ENCODE measurements at places on chromosomes 2 and 18.

- DNase-seq, result no peak
Measured at GRCh38 chr2:216261042-216261537, 111.2 kb downstream of the MARCHF4 start.

DNA sequence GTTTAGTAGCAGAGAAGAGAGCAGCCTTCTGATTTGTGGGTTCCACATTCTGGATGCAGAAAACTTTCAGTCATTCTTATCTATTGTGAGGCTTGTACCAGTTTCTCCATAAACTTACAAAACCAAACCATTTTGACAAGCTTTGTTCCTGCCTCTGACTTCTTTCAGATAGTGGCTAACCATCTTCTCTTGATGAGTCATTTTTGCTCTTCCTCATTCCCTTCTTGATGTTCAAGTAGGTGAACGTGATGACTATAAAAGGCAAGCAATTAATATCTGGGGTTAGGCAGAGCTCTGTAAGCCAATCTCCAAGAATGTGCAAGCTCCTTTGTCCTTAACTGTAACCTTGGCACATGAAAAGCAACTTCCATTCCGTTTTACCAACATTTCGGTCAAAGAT is 2083.1 kb upstream of the PIK3C3 start:
- no peak for DNase-seq

DNA sequence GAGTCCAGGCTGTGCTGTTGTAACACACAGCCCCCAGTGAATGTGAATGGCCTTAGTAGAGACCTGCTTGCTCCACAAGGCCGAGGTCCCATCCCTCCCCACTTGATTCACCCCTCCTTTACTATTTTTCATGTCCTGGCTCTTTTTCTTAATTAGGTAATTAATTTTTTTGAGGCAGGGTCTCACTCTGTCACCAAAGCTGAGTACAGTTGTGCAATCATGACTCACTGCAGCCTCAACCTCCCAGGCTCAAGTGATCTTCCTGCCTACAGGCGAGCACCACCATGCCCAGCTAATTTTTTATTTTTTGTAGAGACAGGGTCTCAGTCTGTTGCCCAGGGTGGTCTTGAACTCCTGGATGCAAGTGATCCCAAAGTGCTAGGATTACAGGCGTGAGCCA is 19.3 kb downstream of the FBLN7 start:
- DNase-seq, result no peak

DNA sequence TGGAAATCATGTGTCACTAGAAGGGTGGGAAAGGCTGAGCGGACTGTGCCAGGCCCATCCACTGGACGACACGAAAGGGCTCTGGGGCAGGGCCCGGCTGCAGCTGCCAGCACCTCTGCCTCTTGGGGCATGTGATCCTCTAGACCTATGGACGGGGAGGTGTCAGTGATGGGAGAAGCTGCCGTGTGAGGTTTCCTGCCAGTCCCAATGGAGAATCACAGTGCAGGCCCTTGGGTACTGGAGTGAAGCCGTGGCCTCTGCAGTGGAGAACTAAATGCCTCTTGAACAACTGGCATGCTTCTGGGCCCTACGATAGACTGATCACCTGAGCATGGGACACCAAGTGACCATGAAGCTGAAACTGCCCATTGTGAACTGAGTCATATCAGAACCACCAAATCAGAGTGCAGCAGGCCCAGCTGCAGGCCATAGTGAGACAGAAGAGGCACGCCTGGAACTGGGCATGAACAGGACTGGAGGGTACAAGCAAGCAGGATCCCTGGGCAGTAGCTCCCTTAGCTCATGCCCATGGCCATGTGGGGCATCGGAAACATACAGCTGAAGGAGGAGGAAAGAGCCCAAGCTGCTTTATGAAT is 18.8 kb upstream of the RHOB start:
- no peak for DNase-seq

GRCh38 chr2:113720167-113720566 is 36.3 kb downstream of the SLC35F5 start:
- no peak for DNase-seq

DNA sequence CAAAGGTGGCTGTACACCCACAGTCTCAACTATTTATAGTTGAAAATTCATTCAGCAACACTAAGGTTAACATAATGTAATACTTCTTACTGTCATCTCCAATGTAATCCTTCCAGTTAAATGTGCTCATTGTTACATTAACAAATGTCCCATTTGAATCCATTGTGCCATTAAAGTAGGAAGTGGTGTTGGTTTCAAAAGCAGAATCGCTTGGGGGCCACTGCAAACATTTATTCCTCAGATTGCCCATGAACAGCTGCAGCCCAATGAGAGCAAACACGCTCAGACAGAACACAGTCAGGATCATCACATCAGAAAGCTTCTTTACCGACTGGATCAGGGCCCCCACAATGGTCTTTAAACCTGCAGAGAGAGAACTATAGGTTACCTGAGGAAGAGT is 41.4 kb downstream of the SCN3A start:
- DNase-seq, result no peak

DNA sequence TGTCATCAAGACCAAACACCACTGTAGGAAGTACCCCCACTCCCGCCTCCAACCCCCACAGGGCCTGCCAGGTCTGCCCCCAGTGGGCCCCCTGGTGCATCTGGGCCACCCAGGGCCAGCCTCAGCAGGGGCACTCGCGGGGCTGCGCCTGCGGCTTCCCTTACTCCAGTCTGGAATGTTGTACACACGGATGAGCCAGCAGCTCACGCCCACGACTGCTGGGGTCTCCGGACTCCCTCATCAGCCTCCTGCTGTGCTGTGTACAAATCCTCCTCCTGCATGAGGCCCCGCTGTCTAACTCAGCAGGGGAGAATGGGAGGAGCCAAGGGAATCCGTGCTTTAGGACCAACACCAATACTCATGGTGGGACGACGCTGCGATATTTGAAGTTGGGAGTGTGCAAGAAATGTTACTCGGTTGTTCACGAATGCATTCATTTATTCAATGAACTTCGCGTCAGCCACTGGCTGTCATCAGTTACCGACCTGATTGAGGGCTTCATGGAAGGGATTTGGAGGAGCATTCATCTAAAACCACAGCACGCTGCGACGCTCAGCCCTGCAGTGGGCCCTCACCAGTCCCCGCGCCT is 654 bp upstream of the ASB1 start:
- no peak for DNase-seq

- DNase-seq, result no peak
Measured at GRCh38 chr2:28224648-28225472, 167.8 kb upstream of the FOSL2 start.

- DNase-seq, result no peak
Measured at GRCh38 chr2:202335791-202336467, 40.2 kb upstream of the BMPR2 start.

- no peak for DNase-seq
Measured at GRCh38 chr2:50991602-50992001, 40.3 kb downstream of the NRXN1 start.

DNA sequence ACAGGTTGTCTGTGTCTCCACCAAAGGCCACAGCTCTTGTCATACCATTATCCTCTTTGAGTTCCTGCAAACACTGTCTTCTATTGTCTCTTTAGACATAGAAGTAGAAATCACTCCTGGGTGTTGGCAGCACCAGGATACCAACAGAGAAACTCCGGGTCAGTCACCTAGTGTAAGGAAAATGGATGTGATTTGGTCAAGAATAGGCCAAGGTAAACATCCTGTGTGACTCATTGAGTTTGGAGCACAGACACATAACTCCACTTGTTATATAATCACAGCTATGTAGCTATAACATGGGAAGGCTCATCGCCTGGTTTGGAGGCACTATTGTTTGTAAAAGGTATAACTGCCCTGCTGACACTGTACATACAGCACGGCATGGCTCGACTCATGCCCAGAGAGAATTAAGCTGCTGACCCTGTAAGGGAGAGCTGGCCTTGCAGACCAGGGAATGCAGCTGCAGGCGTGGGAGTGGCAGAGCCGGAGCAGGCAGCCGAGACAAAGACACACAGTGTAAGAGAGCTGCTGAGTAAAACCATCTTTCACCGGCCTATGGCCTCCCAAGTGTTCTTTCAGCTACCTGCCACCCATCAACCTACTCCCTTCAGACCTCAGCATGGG is 3.4 kb upstream of the TXNL1 start:
- DNase-seq, result no peak

- DNase-seq, result peak; percentile 98
Measured at GRCh38 chr18:158128-159036, at the start of gene USP14. TSS of gene USP14 (plus strand) at chr18:158557. CDS start at chr18:158699, 142 bp downstream.

DNA sequence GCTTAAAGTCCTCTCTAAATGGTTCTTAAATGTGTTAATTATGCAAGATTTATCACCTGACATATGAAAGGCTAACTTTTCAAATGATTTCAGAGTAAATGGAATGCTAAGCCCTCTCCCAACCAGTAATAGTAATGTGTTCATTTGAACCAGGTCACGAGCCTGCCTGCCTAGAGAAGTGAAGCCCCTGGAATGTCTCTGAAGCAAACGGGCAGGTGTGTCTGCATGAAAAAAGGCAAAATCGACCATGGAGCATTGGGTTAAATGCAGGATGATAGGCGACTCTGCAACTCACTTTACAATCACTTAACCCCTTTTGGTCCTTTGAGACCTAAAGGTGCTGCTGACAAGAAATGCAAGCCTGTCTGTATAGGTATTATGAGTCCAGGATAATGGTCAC is 798.4 kb upstream of the ACVR2A start:
- DNase-seq, result no peak

- no peak for DNase-seq
Measured at GRCh38 chr18:60502591-60502990, 130.0 kb upstream of the MC4R start.

DNA sequence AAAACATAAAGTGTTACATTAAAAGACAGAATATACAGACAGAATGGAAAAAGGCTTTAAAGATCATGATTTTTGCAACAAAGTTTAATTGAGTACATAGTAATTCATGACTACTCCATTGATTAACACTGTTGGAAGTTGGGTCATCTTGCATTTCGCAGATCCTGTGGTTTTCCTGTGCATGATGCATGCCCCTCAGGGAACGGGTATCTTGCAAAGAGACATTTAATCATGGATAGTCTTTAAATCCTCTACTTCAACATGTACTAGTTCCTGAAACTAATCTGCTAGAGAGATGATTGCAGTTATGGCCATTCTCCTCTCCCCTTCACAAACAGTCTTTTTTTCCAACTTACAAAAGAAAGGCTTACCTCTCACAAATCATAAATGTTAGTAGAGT is 155.6 kb upstream of the DSEL start:
- DNase-seq, result no peak

DNA sequence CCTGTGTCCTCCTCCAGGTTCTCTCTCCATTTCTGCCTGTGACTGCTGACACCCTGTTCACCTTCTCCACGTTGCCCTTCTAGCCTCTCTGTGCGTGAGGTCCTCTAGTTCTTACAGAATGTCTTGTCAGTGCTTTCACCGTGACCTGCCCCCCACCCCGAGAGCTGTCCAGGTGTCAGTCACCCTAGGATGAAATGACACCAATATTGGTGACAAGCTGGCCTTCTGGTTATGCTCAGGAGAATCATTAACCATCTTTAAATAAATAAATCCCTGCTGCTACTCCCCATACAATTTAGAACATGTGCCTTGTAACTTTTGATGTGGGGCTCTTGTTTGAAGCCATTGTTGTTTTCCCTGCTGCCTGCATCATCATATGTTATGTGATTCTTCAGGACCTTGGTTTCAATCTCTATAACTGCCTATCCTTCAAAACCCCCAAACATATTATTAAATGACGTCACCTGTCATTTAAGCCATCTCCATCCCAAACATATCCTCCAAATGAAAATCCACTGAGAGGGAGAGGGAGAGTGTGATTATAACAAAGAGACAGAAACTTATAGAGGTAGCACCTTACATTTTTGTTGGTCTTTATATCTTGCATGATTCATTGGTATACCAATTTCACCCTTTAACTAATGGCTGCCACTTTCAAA is 496.3 kb downstream of the PARD3B start:
- no peak for DNase-seq

DNA sequence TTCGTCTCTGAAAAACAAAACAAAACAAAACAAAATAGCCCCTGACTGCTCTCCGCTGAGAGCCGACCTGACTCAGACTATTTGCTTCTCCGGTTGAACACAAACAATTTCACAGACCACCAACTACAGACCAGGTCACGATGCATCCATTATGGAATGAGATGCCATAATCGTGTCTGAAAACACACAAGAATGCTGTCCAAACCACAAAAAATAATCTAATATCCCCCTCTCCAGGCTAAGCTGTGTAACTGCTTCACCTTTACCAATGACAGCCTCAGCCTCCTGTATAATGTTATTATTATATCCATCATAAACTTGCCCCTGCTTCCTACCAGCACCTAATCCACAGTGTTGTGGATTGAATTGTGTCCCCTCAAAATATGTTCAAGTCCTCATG is 114.7 kb downstream of the DNAH6 start:
- DNase-seq, result no peak

DNA sequence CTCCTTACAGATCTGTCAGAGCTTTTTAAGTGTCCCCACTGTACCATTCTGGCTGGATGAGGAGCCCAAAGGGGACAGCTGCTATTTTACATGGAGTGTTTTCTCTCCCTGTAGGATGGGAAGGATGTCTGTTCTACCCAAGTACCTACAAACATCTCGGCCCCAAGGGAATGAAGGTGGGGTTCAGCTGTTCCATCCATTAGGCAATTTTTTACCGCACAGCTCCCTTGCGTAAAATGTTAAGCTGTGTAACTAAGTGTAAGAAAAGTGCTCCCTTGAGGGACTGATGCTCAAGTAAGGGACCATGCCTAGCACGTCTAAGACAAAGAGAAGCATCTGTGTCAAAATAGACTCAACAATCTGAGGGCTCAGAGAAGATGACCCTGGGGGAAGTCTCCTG is 180.3 kb downstream of the MYO5B start:
- no peak for DNase-seq

GRCh38 chr18:23588836-23589560 is 2.7 kb upstream of the NPC1 start:
- DNase-seq, result no peak

DNA sequence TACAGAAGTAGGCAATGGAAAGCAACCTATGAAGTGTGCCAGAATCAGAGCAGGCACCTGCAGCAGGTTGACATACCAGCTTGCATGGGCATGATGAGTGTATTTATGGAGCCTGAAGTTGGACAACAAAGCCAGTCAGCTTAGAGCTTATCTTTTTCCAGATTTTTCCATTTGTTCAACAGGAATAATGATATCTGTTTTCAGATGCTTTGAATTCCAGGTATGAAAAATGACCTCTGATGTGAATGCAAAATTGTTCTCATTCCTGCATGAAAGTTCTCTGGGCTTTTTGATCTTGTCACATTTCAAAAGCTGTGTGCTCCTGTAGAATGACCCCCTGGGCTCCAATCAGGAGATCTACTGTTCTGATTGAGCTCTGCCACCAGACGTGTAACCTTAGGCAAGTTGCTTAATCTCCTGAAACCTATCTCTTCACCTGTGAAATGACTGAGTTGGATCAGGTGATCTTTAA is 38.2 kb upstream of the VIT start:
- no peak for DNase-seq

GRCh38 chr2:212725180-212725579 is 186.6 kb upstream of the ERBB4 start:
- no peak for DNase-seq

- DNase-seq, result no peak
Measured at GRCh38 chr2:24579053-24579803, 88.2 kb downstream of the NCOA1 start.

DNA sequence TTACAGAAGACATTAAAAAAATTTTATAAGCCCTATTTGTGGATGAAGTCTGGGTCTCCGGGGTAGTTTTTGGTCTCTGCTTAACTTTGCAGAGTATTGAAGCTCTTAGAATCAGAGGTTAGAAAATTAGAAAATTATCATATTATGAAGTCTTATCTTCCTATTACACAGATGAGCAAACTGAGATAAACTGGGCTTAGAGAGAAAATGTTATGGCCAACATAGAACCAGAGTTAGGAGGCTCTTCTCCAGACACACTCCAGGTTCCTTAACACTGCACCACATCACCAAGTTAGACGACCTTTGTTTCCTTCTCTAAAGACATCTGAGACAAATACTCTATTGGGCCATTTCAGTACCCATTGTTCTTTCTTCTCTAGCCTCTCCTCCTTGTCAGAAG is 36.7 kb upstream of the NEB start:
- no peak for DNase-seq

Data from large intestine (tissue), 12 donors.